Activated T-cell treated with anti-CD3 and anti-CD28 coated beads for 1 hour (primary cell): ENCODE measurements at places on chromosomes 16 and 17.

DNA sequence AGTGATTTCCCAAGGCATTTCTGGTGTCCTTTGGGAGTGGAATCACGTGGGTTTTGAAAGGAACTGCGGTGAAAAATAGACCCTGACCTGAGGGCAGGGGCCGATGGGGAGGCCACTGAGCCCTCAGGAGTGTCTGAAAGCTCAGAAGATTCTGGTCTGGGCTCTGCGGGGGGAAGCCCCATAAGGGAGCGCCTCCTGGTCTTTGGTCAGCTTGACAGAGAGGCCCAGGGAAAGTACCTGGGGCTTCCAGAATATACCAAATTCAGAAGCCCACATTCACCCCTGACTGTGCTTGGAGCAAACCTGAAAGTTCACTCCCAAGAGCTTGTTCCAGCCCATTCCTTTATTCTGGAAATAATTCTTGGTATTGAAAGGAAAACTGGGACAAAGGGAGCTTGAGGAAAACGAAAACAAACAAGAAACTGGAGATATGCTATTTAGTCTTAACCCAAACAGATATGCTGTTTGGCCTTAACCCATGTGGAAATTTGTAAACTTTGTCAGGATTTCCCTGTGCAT lies 23.2 kb upstream of the NAGLU start:
- DNase-seq: no peak

GRCh38 chr17:76013377-76013932 lies 12.8 kb downstream of the CDK3 start:
- no peak for DNase-seq

DNA sequence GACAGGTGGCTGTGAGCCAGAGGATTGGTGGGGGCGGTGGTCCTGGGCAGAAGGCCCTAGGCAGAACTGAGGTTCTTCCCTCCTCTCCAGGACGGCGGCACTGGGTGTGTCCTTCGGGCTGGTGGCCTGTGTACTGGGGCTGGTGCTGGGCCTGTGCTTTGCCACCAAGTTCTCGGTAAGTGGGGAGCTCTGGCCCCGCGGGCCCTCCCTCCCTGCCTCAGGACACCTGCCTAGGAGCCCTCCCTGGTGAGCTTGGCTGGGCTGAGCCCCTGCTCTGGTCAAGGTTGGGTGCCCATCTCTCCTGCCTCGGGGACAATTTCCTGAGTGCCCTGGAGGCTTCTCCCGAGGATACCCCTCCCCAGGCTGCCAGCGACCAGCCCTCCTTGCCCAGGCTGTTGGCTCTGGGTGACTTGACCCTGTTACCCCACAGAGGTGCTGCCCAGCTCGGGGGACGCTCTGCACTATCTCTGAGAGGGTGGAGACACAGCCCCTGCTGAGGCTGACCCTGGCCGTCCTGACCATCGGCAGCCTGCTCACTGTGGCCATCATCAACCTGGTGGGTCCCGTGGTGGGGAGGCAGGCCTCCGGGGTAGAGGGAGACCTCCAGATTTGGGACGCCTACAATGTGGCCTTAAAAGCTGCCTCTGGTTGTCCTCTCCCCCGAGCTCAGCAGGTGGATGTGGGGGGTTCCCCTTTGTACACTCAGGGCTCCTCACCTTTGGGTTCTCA lies 42.0 kb downstream of the ADCY7 start:
- DNase-seq: no peak

- no peak for DNase-seq
Measured at GRCh38 chr16:86625029-86625428, 46.7 kb downstream of the FOXL1 start.

DNA sequence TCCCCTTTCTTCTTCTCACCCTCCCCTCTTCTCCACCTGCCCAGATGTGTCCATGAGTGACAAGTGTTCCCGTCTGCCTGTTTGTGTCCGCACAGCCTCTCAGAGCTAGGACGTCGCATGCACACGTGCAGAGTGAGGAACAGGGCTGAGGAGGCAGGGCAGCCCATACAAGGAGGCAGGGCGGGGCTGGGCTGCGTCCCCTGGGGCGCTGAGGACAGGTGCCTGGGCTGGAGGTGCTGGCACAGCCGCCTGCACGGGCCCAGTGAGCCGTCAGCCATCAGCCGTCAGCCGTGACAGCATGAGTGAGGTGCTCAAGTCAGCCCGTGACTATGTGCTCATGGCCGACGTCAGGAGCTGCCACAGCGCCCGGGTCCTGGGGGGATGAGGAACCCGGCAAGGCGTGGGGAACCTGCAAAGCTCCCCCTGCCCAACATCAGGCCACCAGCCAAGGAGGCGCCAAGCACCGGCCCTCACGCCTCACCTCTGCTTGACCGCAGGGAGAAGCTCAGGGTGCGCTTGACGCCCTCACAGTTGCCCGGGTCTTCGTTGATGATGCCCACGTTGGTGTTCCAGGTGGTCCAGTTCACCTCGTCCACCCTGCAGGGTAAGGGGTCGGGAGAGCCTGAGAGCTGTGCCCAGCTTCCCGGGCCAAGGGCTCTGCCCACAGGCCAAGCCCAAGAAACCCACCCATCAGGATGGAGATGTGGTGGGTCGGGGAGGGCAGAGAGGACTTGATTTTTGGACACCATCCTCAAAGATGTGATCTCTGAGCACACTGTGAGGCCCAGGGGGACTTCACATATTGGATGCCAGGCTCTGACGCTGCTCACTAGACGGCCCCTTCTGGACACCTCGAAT lies 13.7 kb upstream of the TRPV3 start:
- no peak for DNase-seq

DNA sequence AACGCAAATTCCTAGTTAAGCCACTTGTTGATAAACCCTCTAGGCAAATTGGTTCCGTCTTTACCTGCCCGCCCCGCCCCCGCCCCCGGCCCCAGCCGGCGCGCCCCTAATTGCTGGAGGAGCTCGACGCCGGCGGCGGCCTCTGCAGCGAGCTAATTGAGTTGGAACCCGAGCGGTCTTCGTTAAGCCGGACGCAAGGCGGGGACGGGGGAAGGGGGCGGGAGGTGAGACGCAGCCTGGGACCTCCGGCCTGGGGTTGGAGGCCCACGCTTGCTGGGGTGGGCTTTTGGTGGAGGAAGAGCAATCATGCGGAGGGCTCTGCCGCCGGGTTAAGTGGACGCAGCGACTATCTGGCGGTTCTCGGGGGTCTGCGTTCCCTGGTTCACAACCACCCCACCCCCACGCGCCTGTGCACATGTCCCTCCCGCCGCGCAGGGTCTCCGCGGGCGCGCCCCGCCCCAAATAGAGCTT lies 12.7 kb upstream of the FOXF1 start:
- DNase-seq: no peak

GRCh38 chr17:57834146-57834741 lies 15.6 kb downstream of the MRPS23 start:
- no peak for DNase-seq

DNA sequence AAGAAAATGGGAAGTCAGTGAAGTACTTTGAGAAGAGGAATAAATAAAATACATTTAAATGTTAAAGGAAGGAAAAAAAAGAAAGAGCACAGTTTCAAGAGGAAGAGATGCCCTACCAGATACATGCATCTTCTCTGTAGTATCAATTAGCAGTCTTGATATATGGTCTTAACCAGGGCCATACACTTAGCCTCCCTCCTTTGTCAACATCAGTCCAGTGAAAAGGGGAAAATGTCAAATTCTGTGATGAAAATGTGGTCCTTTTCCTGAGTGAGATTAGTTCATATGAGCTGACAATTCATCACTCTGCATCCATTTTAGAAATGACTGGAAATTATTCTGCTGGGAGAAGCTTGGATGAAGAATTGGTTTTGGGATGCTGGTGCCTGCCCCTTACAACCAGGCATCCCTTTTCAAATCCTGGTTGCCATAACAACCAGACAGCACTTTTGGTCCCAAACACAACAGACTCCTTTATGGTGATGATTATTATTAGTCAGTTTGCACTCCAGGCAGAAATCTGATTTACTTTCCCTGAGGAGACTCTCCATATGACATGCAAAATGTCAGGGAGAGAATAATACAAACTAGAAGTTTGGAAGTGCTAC lies 933.6 kb upstream of the CDH8 start:
- no peak for DNase-seq

DNA sequence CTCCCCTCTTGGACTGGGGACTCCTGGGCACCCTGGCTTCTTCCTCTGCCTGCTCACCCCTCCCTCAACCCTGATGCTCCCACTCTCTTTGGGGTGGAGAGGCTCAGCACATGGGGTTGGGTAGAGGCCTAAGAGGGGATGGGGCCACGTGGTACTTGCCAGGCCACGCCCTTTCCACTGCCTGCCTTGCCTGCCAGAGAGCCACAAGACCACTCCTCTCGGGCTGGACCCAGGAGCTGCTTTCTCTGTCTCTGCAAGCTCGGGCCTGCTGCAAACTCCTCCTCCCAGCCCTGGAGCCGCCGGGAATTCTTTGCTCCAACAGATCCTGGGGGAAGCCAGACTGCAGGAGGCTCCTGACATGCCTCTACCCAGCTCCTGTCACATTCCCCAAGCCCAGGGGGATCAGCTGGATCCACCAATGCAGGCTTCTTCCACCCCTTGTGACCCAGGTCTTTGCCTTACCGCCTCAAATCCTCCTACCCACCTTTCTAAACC lies 11.8 kb downstream of the DLX4 start:
- no peak for DNase-seq

GRCh38 chr17:28887871-28888471 lies 9.6 kb downstream of the FLOT2 start:
- DNase-seq: no peak

GRCh38 chr16:17591655-17592405 lies 121.1 kb upstream of the XYLT1 start:
- no peak for DNase-seq

- no peak for DNase-seq
Measured at GRCh38 chr17:8018436-8018835, 16.0 kb downstream of the GUCY2D start.

DNA sequence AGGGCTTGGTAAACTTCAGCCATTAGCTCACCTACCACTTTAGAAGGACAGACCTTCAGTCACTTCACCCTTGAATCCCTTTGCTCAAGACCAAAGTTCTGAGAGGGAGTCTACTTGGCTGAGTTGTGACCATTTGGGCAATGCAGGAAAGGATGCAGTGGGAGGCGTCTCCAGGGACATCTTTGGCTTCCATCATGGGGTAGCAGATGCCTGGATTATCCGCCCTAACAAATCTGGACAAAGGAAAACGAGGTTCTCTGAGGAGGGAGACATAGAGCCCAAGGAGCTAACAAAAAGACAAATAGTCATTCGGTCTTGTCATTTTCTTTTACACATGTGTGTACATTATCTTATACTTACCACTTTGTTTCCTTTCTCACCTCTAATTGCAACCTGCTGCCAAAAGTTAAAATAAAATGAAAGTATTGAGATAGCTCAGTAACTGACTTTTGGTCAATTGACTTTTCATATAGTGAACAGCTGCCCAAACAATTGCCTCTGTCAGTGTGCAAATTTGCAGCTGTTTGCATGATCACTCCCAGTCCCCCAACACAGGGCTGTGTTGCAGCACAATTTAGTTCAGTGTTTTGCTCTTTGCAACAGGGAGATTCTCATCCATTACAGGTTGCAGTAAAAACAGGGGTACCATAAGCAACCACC lies 108.9 kb upstream of the EEF2KMT start:
- DNase-seq: no peak

- no peak for DNase-seq
Measured at GRCh38 chr17:58329810-58330537, 1.4 kb upstream of the TSPOAP1 start.

DNA sequence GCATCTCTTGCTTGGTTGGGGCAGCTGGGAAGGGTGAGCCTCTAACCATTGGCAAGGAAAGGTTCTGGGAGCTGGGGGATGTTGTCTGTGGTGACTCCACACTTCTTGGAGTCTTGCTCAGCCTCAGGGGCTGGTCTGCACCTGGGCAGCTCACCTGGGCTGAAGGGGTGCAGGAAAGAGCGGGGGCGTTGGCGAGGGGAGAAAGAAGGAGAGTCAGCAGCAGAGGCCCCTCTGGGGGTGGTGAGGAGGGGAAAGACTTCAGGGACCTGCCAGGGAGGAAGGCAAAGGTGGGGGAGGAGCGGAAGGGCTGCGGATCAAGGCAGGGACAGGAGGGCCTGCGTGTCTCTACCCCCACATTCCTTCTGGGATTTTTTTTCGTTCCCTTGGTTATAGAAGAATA lies 47.7 kb downstream of the CCDC42 start:
- DNase-seq: no peak

DNA sequence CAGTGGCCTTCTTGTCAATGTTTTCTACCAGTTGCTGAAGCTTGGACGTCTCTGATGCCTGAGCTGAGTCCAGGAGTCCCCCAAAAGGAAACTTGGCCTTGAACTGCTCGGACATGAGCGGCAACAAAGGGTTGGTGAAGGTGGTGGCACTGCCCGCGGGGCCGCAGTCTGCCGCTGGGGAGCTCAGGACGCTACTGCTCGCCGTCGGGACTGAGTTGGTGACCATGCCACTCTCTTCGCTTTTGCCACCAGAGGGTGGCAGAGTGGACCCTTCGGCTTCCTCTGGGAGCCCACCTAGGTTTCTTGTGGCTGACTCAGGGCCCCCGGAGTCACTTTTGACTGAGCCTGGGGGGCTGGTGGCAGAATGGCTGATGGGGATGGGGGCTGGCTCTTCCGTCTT lies 11.0 kb downstream of the SALL1 start:
- no peak for DNase-seq
